ENCODE measurements at places on chromosomes 7 and 10.

DNA sequence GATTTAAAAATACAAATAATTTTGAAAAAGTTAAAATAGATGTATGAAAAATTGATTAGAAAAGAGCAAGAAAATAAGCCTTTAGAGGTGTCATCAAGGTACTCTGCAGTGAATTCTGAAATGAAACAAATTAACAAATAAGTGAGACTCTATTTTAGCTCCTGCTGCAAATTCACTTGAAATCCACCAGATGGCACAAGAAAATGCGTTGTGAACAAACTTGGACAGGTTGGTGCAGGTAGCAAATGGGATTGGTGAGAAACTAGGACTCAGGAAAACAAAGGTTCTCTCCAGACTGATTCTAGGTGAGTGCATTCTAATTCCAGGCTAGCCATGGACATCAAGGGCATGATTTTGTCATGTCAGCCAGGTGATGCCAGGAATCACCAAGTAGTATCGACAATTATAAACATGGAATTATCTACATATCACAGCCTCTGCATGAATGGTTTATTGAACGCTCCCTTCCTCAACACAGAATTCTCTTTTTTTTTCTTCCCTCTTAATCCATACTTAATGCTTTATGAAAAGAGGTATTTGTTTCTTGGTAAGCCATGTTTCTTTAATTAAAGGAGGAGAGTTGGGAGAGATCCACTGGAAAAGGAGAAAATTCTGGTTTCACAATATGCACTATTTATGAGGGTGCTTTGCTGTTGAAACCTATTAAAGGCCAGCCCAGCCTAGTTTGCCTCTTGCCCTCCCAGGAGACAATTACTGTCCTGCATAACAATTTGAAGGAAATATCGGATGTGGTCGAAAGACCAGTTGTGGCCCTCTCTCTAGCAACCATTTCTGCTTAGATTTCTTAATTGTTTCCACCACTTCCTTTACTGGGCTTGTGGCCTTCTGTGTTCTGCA lies 118.1 kb downstream of the ZNF365 start:
- DNase-seq = peak; percentile 10

- DNase-seq = no peak
Observed at GRCh38 chr7:104903044-104903443, 111.0 kb upstream of the KMT2E start.

GRCh38 chr7:80240265-80241025 lies 105.8 kb downstream of the GNAI1 start:
- no peak for DNase-seq

- DNase-seq = no peak
Observed at GRCh38 chr7:120856198-120856597, 1.7 kb downstream of the TSPAN12 start.

DNA sequence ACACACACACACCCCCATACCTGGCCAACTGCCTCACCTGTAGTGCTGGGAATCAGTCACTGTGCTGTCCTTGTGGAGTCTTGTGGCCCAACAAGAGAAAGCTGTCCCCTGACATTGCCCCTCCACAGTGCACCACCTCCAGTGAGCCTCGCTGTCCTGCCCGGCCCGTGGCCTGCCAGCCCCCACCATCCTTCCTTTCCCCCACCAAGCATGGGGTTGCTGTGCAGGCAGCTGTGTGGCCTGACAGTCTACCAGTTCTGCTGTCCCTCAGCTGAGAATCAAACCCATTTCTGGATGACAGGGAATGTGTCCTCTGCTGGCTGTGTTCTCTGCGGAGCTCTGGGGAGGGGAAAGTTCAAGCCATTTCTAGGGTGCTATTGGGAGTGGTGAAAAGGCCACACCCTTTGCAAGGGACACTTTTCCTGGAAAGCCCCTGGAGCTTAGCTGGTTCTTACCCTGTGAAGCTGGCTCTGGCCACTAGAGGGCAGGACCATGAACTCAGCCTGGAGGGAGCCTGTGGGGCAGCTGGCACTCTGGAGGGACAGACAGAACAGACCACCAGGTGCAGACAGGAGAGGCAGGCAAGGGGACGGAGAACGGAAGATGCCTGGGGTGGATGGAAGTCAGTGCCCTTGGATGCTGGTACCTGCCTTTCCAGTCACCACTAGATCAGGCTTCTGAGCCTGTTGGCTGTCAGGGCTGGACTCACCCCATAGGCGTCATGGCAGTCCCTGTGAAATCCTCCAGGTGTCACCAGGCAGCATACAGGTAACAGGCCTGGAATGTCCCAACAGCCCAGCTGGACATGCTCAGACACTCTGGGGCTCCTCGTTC lies 10.5 kb upstream of the MTPAP start:
- peak; percentile 42 for DNase-seq

DNA sequence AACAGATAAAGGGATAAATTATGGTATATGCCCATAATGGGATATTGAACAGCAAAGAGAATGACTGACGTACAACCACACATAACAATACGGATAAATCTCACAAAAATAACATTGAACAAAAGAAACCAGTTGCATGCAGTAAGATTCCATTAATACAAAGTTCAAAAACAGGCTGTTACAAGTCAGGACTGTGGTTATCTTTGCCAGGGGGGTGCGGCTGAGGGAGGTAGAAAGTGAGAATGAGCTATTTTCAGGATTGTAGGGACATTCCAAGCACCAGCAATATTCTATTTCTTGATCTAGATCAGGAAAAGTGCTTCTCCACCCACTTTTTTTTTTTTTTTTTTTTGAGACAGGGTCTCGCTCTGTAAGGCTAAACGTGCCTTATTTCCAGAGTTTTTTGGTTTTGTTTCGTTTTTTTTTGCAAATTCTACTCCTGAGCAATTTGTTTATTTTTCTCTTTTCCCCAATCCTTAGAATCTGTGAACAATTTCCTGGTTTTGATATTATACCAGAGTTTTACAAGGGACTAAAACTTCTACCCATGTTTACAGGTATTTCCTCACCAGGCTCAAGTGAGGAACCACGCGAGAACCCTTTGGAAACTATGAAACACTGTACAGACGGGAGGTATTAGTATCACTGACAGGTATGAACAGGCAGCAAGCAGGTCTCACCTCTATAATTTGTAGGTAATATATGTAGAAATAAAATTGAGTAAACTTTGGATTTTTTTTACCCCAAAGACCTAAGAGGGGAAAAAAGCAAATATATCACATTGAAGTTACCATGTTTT lies 9.9 kb downstream of the SMURF1 start:
- DNase-seq = no peak

GRCh38 chr7:110544194-110544593 lies 546.7 kb upstream of the LRRN3 start:
- DNase-seq = no peak

GRCh38 chr10:97007417-97007816 lies 175.3 kb downstream of the LCOR start:
- no peak for DNase-seq

GRCh38 chr7:43933902-43934560 lies 7.8 kb downstream of the UBE2D4 start:
- DNase-seq = no peak

DNA sequence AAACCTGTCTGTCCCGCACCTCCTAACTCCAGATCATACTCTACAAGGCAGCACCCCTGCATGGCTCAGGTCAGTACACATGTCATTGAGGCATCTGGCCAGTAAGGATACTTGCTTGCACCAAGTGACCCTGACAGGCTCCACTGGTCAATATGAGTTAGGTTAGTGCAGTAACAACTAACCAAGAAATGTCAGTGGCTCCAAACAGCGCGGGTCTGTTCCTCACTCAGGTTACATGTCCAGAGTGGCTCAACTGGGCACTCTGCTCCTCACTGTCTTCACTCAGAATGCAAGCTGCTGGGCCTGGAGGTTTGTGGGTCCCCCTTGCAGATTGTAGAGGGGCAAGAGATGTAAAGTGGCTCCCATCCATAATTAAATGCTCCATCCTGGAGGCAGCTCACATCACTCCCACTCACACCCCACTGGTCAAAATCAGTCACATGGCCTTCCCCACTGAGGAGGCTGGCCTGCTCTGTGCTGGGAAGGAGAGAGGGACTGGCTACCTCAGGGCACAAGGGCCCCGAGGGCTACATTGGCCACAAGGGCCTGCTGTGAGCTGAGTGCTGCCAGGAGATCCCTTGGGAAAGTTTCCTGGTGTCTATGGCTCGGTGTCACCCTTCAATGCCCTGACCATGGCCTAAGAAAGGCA lies 109.1 kb upstream of the GDF10 start:
- no peak for DNase-seq

DNA sequence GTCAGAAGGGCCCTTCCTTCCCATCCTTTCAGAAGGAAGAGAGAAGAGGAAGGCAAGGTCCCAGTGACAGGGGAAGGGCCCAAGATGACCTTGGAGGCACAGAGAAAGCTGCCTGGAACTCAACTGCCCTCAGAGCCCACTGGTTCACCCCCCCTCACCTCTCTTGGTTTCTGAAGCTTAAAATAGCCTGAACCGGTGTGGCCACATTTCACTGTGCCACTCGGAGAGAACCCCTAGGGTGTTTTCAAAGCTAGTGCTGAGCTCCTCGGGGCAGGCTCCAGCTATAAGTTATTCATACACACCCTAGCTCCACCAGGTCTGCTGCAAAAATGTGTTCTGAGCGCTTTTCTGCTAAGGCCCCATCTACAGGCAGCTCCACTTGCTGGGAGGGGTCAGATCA lies 60.9 kb upstream of the ADRB1 start:
- DNase-seq = no peak

DNA sequence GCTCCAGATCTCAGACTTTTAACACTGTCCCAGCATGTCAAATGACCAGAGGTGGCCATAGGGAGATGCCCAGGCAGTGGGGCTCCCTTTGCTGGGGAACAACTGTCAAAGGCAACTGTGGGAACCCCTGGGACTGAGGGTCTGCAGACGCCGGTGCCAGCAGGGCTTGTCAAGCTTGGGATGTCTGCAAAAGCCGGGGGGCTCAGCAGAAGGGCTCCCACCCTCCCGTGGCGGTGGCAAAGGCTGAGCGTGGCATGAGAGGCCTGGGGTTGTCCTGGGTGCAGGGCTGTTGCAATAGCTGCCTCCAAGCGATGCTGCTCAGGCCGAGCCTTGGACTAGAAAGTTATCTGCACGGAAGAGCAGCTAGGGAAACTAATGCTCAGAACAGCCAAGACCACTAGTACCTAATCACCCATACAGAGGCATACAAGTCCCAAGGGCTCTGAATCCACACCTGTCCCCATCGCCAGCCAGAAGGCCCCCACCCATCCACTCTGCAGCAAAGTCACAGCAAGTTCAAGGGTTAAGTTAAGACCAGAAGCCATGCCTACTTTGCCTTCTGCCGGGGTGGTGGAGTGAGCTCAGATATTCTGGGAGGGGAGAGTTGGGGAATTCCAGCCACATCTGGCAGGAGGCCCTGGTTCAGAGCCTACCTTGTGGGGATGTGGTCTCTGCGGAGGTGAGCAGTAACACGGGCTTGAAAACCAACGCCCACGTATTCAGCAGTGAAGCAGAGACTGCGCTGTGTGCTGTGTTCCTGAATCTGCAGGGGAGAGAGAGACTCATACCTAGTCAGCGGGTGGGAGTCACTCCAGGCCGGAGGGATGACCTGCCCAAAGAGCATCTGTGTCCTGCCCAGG lies 4.6 kb downstream of the SH2B2 start:
- no peak for DNase-seq

DNA sequence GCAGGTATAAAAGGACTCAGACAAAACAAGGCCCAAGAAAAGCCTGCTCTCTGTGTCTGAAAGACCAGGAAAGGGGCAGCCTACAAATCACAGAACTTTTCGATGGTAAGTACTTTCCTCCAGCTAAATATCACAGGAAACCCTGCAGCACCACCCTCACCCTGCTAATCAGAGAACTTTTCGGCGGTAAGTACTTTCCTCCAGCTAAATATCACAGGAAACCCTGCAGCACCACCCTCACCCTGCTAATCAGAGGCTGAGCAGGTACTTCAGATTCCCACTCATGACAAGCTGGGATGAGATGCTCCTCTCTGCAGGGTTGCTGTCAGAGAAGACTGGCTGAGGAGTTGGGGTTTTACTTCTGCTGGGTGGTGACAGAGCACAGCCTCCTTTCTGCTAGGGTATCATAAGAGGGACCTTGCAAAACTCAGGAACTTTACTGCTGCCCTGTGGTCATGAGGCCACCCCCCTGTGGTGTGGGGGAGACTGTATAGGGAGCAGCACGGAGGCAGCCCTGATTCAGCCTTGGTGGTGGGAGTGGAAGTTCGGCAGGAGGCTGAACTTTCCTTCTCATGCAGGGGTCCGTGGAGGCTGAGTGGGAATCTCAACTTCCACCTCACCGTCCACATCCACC lies 7.2 kb downstream of the WDR37 start:
- DNase-seq = no peak

GRCh38 chr10:24162206-24162985 lies 46.5 kb upstream of the KIAA1217 start:
- DNase-seq = no peak

- DNase-seq = no peak
Observed at GRCh38 chr7:139583826-139584553, 60.5 kb downstream of the CLEC2L start.

DNA sequence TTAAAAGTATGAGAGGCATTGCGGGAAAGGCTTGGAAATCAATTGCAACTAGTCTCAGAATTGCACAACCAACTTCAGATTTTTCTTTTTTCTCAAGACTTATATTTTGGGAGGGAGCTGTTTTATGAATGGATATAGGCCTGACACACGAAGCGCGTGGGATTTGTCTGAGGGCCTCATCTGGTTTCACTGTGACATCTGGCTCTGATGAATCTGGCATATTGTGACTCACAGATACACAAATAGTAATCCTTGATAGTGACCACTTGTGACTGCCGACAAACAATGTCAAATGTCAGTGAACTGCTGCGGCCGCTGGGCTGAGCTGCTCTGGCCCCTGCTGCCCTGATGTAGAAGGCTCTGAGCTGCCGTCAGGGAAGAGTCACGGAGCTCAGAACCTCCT lies 655.1 kb downstream of the INHBA start:
- no peak for DNase-seq

DNA sequence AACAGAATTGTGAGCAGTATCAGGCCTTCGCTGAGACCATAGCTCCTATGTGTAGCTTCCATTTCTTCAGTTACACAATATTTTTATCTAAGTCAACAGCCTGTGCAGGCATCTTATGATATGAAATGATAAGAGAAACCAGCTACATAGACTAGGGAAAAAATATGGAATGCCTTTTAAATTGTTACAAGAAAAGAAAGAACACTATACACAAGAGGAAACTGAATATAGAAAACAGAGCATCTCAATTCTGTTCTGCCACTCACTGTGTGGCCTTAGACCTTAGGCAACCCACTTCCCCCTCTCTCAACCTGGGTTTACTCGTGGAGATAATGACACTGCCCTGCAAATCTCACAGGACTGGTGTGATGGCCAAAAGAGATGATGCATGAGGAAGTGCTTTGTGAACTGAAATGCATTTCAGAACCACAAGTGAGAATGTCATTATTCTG lies 132.9 kb downstream of the LRRN3 start:
- no peak for DNase-seq

GRCh38 chr10:110577056-110577455 lies 9.6 kb downstream of the SMC3 start:
- DNase-seq = no peak
